BJ (cell line): ENCODE measurements at places on chromosomes 2 and 18. TPM values are rescaled to one million over a fixed set of nuclear protein-coding genes. Genes with fewer than 3 reads are reported as not detected.

Gene TSHZ1
- 19.3 and 23.9 TPM in 2 replicates for polyA plus RNA-seq

Gene ANKRD23
- 0.85 and 1.4 TPM in 2 replicates for polyA plus RNA-seq

Gene CDH2
- 180 and 254 TPM in 2 replicates for polyA plus RNA-seq

DNA sequence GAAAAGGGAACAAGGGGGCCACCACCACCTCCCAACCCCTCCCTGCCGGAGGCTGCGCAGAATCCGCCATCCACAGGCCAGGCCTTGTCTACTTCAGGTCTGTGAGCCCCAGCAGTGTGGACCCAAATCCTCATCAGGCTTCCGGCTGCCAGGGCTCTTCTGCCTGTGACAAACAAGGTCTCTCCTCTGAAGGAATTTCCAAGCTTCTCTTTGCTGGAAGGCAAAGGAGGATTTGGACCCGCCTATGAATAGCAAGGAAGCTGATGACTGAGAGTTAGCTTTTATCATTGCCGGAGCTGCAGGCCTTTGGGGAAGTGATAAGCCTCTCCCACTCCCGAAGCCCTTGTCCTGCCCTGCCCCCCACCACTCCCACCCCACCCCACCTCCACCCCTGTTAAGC is 93.7 kb upstream of the SH3BP4 start:
- no peak for DNase-seq

- no peak for DNase-seq
These were observed 378.3 kb downstream of the MTX2 start for GRCh38 chr2:176647325-176648165.

- no peak for DNase-seq
These were observed 32.3 kb downstream of the WDPCP start for GRCh38 chr2:63555931-63556330.

Gene FAM124B
- 0.04 TPM in 1 of 2 replicates, not detected in the other for polyA plus RNA-seq

Gene TMEM178A
- polyA plus RNA-seq = 1.9 and 2.0 TPM in 2 replicates

GRCh38 chr2:233217892-233218377 is 33.5 kb upstream of the ATG16L1 start:
- no peak for DNase-seq

DNA sequence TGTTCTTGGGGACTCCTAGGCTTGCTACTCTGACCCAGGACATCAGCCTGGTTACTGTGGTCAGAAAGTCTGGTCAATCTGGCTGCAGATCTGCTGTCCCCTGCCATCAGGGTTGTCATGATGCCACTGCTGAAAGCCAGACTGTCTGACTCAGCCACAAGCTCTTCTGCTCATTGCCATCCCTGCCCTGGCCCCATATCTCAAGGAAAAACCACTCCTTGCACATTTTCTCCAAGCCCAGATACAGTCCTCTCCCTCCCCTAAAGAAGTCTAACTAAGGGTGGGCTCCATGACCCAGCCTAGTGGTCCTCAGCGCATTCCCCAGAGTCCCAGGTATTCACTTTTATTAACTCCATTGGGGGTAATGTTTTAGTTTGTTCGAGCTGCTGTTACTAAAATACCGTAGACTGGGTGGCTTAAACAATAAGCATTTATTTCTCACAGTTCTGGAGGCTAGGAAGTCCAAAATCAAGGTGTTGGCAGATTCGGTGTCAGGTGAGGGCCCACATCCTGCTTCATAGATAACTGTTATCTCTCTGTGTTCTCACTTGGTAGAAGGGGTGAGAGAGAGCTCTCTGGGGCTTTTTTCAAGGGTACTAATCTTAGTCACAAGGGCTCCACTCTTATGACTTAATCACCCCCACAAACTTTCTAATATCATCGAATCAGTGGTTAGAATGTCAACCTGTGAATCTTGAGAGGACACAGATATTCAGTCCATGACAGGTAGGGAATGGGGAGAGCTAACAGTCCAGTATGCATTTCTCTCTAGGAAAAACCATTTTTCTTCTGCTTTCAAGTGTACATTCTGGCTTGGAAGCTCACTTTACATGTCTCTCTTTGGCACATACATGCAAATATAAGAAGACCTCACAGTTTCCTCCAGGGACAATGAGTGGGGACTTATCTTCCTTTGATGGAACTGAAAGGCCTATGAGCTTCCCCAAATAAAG is 94.8 kb upstream of the CXCR4 start:
- no peak for DNase-seq

DNA sequence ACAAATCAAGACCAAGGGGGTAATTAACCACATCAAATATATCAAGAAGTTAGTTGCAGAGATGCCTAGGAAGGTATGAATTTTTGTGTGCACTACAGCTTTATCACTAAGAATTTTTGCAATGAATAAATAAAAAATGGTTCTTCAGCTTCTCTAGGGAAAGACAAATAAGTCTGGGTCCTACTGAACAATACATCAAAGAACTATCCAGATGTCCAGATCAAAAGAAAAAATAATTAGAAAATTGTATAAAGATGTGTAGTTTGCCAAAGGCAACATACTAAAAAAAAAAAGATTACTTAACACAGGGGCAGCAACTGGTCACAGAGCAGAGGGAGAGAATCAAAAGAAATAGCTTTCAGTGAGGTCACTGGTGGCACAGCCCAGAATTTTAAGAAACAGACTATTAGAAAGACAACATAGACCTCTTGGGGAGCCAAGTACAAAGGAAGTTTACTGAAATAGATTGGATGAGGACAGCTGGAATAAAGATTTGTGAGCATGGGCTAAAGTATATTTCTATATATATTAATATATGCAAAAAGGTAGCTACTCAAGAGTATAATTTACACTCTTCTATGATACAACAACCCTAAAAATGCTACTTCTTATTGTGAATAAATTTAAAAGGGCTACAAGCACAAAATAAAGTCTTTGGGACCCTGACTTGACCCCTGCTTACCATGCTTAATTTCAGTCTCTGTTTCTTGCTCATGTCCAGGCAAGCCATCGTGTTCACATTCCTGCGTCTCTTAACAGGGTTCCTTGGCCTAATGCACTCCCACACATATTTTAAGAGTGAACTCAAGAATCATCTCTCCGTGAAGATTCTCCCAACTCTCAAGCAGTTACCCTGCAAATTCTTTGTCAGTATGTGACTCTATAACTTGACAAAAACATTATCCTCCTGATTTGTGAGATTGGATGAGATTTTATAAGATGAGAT is 99.0 kb upstream of the GRB14 start:
- no peak for DNase-seq

- DNase-seq = no peak
These were observed 140.0 kb downstream of the BAZ2B start for GRCh38 chr2:159476329-159476728.

Gene HTR2B
- polyA plus RNA-seq = 0.92 and 1.8 TPM in 2 replicates

Gene PTPRM
- 149 TPM in 2 replicates for polyA plus RNA-seq

Gene EFHD1
- 60.0 and 76.5 TPM in 2 replicates for polyA plus RNA-seq

Gene PLCL1
- polyA plus RNA-seq = 0.09 and 0.21 TPM in 2 replicates

Gene SLC38A11
- 59.2 and 89.4 TPM in 2 replicates for polyA plus RNA-seq

GRCh38 chr2:79862756-79863155 is 349.9 kb downstream of the CTNNA2 start:
- DNase-seq = no peak

DNA sequence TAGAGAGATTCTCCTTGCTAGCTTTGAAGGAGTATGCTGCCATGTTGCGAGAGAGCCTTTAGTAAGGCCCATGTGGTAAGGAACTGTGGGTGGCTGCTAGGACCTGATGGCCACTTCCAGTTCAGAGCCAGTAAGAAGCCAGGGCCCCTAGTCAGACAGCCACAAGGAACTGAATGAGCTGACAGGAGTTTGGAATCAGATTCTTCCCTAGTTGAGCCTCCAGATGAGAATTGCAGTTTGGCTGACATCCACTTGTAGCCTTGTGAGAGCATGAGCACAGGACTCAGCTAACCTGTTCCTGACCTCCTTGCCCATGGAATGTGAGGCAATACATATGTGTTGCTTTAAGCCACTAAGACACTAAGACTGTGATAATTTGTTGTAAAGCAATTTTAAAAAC is 1.2 kb upstream of the WDR7 start:
- no peak for DNase-seq

- DNase-seq = no peak
These were observed 103.3 kb downstream of the ZNF516 start for GRCh38 chr18:76391746-76392145.

DNA sequence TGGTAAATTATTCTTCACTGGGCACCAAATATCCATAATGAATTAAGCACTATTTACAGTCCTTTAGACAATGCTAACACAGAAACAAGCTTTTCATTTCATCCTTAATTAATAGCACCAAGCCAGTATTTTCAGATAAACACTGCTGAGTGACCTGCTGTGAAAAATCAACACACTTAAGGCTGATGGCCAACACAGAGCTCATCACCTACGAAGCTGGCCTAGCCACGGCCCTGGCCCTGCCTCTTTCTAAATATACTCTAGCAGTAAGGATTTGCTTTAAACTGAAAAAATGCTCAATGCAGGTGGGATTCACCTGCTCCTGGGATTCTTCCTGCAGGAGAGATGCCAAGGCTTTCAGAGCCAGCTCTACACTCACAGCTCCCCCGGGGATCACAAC is 18.4 kb downstream of the CYB5A start:
- no peak for DNase-seq

DNA sequence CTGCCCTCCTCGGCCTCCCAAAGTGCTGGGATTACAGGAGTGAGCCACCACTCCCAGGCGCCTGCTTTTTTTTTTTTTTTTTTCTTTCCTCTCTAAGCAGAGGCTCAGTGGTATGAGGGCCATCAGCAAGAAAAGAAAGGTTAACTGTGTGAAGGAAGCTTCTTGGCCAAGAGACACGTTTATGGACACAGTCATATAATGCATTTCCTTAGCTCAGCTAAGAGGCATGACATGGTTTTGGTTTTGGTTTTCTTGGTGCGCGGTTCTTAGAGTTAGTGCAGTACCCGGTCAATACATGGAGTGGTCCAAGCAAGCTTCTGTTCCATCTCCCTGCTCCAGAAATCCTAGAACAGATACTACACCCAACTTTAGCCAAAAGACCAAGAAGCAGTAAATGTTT is 42.6 kb downstream of the RALBP1 start:
- no peak for DNase-seq

Gene PREPL
- polyA plus RNA-seq = 18.4 and 41.5 TPM in 2 replicates

DNA sequence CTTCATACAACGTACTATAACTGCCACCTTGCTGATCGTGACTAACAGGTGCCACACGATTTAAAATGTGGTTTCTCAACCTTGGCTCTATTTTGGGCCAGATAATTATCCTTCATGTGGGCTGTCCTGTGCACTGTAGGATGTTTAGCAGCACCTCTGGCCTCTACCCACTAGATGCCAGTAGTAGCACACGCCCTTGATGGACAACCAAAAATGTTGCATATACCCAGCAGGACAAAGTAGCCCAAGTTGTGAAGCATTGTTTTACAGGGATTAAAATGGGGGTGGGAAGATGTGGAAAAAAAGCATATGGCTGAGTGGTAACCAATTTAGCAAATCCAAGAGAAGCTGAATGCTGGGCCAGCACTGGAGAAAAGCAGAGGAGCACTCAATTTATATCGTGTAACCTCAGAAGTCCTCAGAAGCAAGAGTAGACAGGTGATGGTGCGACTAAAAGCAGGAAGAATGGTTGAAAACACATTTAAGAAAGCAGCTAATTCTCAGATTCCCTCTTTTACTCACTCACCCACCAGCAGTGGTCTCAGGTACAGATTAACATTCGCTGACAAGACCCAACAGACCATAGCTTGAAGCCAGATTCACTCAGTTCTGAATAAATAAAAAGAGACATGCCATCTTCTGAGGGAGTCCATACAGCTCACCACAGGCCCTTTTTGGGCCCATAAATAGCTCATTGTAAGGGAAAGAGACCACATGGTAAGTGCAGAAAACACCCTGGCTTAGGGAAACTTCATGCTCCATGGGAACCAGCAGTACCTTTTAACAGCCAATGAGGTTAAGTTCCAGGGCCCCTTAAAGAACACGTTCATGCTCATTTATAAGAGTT is 50.6 kb downstream of the RAPH1 start:
- no peak for DNase-seq

DNA sequence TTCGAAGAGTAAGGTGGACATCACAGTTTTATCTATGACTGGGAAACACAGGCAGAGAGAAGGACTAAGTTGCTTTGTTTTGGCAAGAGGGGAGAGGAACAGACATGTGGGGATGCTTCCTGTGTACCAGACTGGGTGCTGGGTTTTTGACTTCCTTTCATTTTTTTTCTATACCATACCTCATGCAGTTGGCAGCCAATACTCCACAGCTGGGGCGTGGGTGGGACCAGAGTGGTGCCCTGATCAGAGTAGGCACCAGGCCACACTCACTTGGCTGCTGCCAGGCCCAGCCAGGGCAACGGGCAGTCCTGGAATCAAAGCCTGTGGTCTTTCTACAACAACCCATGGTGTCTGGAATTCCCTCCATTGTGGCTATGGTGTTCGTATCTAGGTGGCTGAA is 45.2 kb downstream of the SH3RF3 start:
- no peak for DNase-seq

GRCh38 chr2:242085941-242086621 is 216.6 kb downstream of the RTP5 start:
- no peak for DNase-seq

Gene MRO
- not detected in 2 replicates for polyA plus RNA-seq

DNA sequence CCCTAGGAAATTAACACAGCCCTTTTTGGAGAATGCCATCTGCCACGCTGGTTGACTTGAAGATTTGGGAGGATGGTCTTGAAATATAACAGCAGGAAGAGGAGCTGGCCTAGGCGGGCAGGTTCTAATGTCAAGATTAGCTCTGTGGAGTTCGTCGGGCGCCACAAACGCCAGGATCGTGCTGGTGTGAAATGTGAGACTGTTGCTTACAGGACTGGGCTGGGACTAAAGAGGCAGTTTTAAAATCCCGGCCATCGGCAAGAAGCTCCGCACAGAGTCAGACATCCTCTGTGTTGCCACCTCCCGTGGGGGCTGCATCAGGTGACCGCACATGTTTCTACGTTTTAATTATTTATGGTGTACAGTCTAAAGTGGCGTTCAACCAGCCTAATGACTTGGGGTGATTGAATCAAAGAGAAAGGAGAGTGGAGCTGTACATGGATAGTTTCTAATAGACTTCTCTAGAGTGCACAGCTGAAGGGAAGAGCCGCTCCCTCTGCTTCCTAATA is 99.4 kb upstream of the BCL11A start:
- no peak for DNase-seq

DNA sequence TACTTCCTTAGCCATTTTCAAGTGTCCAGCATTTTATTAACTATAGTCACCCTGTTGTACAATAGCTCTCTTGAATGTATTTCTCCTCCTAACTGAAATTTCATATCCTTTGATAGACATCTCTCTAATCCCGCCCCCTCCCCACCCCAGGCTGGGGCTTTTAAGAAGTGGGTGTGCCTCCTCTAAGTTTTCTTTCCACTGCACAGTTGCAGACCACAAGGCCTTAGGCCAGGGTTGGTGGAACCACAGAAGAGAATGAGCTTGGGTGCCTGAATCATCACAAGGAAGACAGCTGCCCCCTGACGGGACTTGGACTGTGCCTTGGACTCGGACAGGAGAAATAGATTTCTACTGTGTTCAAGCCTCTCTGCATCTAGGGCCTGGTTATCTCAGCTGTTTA is 193.4 kb downstream of the HAUS1 start:
- DNase-seq = no peak

GRCh38 chr2:241215421-241215820 is 26.9 kb downstream of the ANO7 start:
- DNase-seq = no peak
